SJSA1 (cell line): ENCODE measurements at places on chromosomes 7 and 10. TPM values are rescaled to one million over a fixed set of nuclear protein-coding genes. Genes with fewer than 3 reads are reported as not detected.

The BLNK gene
- total RNA-seq: not detected in 2 replicates

The PCLO gene
- total RNA-seq: 1.1 and 2.7 TPM in 2 replicates

The AMPH gene
- not detected in 2 replicates for total RNA-seq

The PPP1R9A gene
- total RNA-seq: not detected in 2 replicates

The TLL2 gene
- not detected in 2 replicates for total RNA-seq

The KCP gene
- total RNA-seq: not detected in 2 replicates

The NUTM2A gene
- total RNA-seq: 1.1 and 3.4 TPM in 2 replicates

The PBLD gene
- total RNA-seq: 3.2 and 3.3 TPM in 2 replicates

The RASA4B gene
- total RNA-seq: 4.0 and 9.5 TPM in 2 replicates

The KIF11 gene
- total RNA-seq: 79.7 and 93.0 TPM in 2 replicates

The MKX gene
- total RNA-seq: not detected in 2 replicates

The SPRN gene
- total RNA-seq: not detected in 2 replicates

The IFIT2 gene
- total RNA-seq: 0.44 and 2.2 TPM in 2 replicates

The NPTX2 gene
- total RNA-seq: 138 and 160 TPM in 2 replicates

The MXI1 gene
- 1.4 and 4.3 TPM in 2 replicates for total RNA-seq

DNA sequence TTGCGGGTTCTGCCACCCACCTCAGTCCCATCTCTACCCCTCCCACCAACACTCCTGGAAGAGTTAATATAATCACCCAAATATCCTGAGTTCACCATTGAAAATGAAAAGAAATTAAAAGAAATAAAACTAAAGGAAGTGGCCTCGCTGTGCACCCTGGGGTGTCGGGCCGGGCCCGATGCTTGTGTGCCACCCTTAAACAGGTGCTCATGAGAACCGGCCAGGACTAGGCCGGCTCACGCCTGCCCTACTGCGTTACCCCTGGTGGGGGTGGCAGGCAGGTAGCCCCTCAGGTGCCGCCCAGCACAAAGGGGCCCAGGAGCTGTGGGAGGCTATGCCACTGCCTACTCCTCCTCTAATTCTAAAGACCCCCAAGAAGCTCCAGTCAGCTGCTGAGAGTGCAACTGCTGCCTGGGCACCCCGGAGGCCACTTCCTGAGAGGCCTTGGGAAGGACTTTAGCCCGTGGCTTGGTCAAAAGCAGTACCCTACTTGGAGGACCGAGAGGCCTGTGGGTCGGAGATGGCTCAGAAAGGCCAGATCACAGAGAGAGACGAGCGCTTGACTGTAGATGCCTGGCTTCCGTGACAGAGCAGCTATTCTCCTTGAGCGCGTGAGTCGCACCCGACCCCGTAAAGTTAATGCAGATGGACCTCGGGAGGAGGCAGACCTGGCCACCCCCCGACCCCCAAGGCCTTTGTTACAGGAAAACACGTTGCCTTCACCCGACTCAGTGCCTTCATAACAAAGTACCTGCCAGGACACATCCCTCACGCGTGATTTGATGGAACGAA, 51.0 kb upstream of the PPP2R2D start:
- DNase-seq: no peak

DNA sequence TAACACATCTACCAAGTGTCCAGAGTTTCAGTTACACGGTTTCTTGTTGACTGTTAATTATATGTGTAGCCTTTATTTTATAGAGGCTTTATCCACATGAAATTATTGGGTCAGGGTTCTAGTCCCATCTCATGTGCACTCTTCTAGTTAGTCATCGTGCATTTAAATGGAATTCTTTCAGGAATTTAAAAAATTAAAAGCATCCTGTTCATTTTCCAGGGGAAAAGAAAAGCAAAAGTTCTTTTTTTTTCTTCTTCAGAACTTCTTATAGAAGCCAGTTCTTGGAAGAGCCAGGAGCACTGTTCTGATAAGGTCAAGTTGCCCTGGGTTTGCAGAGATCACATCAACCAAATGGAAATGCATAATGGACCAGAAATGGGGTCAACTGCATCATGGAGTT, 324.7 kb downstream of the INHBA start:
- DNase-seq: no peak

- DNase-seq: no peak
These were observed 221.6 kb downstream of the RNLS start for GRCh38 chr10:88361494-88361893.

GRCh38 chr7:12337095-12337494, 66.6 kb downstream of the VWDE start:
- DNase-seq: no peak

GRCh38 chr7:112398534-112398933, 51.7 kb upstream of the IFRD1 start:
- DNase-seq: no peak

- DNase-seq: no peak
These were observed 133.2 kb upstream of the TBX20 start for GRCh38 chr7:35386816-35387706.

DNA sequence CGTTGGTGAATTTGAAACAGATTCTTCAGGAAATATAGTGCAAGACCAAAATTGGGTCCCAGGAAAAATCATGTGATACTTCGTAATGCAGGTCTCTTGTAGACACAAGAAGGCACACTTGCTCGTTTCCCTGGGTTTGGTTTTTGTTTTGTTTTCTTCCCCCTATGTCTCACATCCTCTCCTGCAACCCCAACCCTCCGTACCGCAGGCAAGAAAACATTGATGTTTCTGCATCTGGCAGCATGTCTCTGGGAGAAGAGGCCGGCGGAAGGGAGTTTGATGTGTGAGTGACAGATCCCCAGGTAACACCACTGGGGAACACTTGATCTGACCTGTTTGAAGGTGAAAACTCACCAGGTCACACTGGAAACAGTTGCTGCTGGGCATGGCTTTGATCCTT, 718.5 kb downstream of the AUTS2 start:
- no peak for DNase-seq

GRCh38 chr10:16754765-16755164, 62.5 kb downstream of the RSU1 start:
- DNase-seq: no peak

GRCh38 chr10:107011105-107011504, 153.4 kb downstream of the SORCS1 start:
- no peak for DNase-seq

DNA sequence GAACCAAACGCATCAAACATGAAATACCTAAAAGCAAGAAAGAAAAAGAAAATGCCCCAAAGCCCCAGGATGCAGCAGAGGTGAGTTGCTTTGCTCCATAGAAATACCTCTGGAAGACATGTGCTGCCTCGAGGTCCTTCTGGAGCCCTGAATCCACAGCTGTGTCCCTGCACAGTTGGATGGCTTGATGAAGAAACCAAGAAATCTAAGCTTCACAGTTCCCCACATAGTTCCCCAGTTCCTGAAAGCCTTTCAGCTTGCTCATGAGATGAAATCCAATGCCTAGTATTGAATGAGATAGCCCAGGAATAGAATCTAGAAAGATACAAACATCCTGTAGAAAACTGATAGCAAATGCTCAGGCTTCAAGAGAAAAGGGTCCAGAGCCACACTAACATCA, 182.8 kb downstream of the RTKN2 start:
- no peak for DNase-seq

- no peak for DNase-seq
These were observed 28.5 kb downstream of the EPC1 start for GRCh38 chr10:32318476-32318896.

DNA sequence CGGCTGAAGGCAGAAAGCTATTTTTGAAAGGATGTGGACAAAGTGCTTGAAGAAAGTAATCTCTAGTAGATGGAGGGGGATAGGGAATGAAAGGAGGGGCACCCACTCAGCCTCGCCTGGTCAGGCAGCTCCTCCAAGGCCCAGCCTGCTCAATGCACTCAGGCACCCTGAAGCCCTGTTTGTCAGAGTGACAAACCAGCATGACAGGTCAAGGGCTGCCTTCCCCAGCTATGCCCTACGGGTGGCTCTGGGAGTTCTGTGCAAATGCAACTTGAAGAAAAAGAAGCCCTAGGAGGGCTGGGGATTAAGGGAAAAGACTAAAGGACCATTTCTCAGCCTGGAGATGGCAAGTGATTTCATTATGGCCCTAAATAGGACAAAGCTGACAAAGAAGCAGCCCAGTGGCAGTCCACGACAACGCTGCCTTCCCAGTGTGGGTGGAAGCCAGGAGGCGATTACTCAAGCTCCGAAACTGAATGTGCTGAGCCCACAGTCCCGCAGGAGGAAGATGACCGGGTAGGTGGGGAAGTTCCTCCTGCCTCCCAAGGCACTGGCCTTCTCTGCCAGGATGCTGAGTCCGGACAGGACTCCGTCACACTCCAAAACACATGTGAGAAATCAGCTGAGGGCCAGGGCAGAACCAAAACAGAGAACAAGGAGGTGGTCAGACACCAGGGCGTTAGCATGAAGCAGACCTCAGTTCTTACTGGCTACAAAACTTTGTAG, 16.3 kb downstream of the LIPA start:
- DNase-seq: no peak

DNA sequence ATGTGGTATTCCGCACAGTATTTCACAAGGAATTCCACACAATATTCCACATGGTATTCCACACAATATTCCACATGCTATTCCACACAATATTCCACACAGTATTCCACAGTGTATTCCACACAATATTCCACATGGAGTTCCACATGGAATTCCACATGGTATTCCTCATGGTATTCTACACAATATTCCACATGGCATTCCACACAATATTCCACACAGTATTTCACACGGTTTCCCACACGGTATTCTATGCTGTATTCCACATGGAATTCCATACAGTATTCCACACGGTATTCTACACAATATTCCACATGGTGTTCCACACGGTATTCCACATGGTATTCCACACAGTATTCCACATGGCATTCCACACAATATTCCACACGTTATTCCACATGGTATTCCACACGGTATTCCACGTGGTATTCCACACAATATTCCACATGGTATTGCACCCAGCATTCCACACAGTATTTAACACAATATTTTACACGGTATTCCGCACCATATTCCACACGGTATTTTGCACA, 137.3 kb upstream of the CHST15 start:
- DNase-seq: no peak

DNA sequence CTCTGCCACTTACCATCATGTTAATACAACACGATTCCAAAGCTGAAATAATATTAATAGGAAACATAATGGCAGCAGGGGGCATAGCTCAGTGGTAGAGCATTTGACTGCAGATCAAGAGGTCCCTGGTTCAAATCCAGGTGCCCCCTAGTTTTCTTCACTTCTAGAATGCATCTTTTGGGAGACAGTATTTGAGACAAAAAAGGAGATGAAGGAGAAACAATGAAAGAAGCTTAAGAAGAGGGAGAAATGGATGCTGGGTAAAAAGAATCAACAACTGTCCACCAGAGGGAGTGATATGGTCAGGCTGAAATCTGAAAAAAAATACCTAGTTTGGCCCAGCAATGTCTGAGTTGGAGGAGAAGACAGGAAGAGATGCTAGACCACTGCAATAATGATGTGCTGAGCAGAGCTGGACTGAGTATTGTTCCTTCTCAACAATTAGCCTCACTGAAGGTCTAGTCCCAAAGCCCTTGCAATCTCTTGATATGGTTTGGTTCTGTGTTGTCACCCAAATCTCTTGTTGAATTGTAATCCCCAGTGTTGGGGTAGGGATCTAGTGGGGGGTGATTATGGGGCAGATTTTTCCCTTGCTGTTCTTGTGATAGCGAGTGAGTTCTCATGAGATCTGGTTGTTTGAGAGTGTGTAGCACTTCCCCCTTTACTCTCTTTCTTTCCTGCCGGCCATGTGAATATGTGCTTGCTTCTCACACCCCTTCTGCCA, 48.3 kb downstream of the ZNF783 start:
- peak; percentile 60 for DNase-seq

DNA sequence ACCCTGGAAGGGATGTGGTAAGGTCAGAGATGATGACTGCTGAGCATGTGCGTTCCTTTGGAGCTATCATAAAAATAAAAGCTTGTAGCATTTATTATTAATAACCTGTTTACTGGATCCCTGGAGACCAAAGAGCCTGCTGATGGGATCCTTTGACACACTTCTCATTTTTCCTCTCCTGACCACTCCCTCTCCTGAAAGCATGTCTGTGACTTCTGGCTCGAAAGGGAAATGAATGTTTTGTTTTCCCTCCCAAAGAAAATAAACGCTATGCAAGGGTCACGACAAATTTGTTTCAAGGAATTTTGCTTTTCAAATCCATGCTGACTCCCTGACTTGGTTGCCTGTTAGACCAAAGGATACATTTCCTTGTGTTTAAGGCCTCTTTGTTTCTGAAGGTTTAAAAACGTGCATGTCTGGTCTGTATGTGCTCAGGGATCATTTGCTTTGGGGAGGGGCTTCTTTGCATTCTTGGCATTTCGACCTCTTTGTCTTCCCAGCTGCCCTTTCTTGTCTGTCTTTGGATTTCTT, 185.1 kb upstream of the AGK start:
- no peak for DNase-seq

DNA sequence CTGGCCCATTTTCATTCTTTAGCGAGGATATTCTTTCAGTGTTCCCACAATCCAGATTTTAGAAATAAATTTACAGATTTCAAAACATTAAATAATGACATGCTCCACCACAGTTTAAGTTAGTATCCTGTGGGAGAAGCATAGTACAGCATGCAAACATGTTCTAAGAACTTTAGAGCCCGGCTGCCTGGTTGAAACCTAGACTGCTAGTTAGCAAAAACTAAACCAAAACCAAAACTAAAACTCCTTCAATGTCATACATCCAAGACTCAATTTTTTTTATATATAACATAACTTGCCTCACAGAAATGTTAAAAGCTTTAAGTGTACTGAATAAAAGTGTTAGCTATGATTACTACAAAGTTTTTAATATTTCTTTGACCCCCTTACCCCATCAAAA, 17.0 kb downstream of the TRA2A start:
- no peak for DNase-seq

DNA sequence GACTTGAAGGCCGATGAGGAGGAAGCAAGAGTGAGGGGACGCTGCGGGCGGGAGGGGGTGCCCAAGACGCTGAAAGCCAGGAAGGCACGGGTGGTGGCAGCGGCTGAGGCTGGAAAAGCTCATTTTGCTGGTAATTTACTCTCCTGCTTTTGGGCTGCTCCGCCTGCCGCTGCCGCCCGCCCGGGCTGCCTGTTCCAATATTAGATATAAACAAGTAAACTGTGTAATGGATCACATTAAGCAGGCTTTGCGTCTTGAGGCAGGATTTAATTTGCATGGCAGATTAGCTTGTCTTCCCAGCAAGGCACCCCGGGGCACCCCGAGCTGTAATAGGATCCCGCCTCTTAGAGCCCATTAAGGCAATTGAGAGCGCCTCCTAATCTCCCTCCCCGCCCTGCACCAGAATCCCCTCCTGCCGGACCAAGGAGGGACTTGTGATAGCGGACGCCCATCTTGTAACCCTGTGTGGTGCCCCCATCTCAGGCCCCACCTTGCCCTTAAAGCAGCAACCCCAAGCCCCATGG, 46.1 kb upstream of the SLF2 start:
- DNase-seq: no peak
